ENCODE measurements at places on chromosomes 7 and 10.

- no peak for DNase-seq
Observed at GRCh38 chr7:137287651-137288258, 55.8 kb downstream of the PTN start.

DNA sequence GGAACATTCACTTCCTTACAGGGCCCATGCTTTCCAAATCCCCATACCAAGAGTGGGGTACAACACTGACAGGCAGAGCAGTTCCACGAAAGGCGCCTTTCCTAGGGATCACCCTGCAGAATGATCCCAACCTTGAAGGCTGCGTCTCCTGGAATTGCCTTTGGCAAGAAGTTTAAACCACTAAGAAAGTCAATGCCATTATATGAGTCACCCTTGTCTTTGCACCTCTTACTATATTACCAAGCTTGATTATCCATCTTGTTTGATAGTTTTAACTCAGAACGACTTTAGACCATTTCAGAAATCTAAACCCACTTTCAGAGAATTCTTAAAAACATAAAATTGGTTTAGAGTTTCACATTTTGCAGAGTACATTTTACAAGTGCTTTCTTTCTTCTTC is 282.1 kb downstream of the ARHGAP12 start:
- DNase-seq = no peak

GRCh38 chr10:118873091-118873737 is 118.4 kb upstream of the CACUL1 start:
- no peak for DNase-seq

GRCh38 chr7:98616381-98617050 is 569 bp upstream of the NPTX2 start:
- DNase-seq = no peak

DNA sequence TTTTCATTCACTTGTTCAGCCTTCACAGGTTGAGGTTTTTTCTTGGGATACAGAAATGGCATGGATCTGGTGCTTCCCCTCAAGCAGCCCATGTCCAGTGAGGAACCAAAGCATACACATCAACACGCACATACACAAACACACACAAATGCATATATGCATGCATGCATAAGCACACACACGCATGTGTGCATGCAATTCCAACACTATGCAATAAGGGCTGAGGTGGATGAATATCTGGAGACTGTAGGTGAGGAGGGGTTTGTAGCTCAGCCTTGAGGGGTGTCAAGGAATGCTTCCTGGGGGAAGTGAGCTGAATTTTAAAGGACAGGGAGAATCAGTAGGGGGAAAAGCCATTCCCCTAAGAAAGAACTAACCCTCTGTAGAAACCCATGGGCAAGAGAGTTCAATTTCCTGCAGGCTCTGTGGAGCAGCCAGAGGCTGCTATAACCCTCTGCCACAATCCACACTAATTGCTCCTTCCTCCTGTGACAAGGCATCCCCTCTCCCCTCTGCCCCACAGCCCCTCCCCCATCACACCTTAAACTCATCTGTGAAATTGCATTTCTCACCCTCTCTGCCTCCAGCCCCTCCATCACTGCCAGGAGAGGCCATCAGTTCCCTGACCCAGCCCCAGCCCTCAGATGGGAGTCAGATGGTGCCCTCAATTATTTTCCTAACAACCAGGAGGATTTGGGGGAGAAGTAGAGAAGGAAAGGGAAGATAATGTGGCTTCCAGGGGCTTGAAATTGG is 316.4 kb downstream of the RPS24 start:
- no peak for DNase-seq

GRCh38 chr10:78028438-78029268 is 662 bp downstream of the POLR3A start:
- peak; percentile 27 for DNase-seq

- no peak for DNase-seq
Observed at GRCh38 chr10:34769899-34770298, 45.2 kb downstream of the PARD3 start.

DNA sequence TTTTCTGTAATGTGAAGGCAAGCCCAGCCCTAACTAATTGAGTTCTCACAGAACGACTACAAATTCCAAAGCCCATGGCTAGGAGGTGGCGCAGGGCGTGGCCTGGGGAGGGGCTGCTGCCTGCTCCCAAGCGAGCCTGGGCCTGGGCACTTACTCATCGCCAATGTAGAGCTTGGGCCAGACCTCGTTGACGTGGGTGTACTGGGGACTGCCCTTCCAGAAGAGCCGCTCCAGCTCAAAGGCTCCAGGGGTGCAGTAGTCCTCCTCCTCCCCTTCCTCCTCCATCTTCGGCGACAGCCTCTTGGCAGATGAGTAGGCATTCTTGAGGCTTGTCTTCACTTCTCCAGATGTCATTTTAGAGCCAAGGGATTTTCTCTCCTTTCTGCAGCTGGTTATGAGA is 53.3 kb upstream of the SAMD8 start:
- DNase-seq = no peak

DNA sequence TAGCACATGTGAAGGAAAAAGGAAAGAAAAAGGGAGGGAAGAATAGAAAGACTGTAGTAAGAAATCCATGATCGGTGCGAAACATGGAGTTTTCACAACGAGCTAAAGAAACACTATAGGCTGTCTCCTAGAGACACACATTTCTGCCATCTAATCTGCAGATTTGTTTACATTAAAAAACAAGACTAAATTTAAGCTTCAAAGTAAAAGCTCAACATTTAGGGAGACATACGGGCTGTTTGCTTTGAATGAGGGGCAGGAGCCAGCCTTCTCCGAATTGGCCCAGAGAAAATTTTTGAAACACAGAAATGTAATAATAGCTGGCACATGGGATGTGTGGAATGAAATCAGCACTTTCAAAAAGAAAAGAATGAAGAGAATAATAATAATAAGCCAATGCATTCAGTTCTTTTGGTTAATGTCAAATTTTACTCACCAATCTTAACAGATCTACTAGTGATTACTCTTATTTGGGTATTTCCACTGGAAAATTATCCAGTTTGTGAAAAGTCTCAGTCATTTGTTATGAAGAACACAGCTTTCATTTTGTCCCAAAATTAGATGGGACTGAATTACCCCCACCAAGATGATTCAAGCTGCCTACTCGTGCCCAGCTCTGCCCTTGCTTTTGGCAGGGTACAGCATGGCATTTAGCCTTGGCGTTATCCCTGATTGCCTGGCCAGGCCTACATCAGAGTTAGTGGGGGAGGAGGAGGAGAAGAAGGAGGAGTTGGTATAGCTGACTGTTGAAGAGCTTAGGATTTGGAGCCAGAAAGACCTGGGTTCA is 47.1 kb downstream of the MTURN start:
- no peak for DNase-seq

GRCh38 chr7:100642534-100642907 is 1.2 kb upstream of the TFR2 start:
- peak; percentile 22 for DNase-seq

DNA sequence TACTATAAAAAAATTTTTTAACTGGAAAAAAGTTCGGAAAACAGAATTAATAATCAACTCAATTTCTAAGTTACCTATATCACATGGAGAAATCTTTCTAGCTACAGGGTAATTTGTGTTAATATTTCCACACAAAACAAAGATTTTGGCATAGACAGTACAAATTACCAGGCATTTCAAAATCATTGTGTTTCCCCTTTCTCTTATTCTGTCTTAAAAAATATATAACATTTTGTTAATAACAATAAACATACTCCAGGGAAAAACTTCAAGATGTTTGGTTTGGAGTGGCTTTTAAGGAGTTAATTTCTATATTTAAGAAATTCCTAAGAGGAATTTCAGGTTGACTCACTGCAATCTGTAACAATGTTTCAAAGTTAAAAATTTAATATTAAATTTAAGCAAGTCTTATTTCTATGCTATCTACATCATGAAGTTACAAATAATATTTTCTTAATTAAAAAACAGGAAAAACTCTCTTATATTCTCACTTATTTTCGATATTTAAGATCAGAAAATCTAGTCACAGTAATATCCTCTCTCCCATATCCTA is 132.6 kb downstream of the NRBF2 start:
- no peak for DNase-seq

GRCh38 chr7:130207033-130207432 is 627 bp upstream of the SSMEM1 start:
- DNase-seq = no peak

GRCh38 chr7:8433477-8434289 is at the start of gene NXPH1:
Gene NXPH1 (plus strand): TSS chr7:8433609.
- no peak for DNase-seq

DNA sequence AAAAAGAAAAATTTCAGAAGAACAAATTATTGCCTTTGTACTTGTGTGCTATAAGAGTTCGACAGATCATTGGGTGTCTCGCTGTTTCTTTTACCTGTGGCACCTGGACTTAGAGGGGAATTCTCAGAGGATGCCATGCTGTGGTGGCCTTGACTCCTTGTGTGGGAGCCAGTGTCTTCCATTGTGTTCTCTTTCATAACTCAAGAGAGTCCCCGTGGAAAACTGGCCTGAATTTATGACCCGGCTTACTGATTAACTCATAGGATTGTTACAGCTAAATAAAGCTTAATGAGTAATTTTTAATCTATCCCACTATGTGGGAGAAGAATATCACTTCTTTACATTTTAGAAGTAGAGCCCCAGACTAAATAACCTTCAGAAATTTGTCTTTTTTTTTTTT is 54.5 kb downstream of the UBE3C start:
- no peak for DNase-seq

- DNase-seq = no peak
Observed at GRCh38 chr10:76911184-76911583, 726.4 kb downstream of the KCNMA1 start.

GRCh38 chr10:44477046-44477425 is 92.1 kb upstream of the CXCL12 start:
- DNase-seq = no peak

DNA sequence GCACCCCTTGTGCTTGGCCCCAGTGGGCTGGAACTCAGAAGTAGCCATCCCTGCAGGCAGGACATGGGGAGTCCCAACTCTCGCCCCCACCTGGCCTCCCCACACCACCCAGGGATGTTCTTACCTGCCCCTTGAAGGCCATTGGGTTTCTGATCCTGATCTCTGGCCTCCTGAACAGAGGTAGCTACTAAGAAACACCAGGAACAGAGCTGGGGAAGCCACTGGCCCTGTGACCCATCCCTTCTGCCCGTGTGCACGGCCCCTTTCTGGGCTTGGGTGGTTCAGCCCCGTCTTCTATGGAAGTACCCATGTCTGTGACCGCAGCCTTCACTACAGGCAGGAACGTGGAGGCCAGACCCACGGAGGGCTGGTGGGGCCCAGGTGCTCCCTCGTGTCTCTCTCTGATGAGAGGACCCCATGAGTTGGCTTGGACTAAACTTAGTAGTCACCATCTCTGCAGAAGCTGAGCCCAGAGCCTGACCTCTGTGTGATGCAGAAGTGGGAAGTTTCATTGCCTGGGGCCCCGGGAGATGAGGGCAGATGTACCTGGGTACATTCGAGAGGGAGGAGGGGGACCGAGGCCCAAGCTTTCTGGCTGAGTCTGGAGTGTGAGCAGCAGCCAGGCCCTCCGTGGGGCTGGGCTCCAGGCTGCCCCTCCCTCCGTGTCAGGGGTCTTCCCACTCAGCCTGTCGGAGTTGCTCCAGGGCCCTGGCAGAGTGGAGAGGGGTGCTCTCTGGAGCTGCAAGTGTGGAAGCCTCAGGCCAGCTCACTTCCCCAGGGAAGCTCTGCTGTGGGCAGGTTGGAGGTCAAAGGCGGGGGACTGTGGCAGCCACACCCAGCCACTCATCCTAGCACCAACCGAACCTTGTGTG is 81.0 kb downstream of the MKI67 start:
- DNase-seq = no peak
